ENCODE measurements at places on chromosomes 7 and 10.

- DNase-seq = no peak
These were observed 10.4 kb upstream of the OCM2 start for GRCh38 chr7:98000356-98000755.

DNA sequence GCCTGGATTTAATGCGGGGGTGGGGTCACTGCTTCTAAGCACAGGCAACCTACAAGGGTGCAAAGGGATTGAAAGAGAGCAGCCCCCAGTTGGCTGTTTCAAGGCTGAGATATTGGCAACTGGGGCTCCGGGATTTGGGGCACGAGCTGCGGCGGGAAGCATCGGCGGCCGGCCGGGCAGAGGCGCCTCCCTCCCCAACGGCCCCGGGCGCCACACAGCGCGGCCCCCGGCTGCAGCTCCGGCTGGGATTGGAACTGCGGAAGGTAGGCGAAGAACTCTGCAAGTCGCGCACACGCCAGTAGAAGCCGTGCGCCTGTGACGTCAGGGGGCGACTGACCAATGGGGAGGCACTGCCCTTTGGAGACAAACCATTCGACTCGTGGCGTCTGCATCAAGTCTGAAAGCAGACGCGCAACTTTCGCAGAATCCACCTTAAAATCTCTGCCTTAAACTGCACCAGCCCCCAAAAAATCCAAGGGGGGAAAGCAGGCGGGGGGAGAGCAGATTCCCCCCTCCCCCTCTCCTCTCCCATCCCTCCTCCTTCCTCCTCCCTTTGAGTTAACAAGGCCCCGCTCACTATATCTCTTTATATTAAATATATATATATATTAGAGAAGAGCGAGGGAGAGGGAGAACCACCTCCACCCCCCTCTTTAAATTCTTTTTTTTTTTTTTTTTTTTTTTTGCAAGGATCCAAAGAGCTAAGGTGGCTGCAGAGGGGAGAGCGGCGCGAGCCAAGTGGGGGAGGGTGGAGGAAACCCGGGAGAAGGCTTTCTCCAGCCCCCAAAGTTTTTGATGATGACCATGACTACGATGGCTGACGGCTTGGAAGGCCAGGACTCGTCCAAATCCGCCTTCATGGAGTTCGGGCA is at the start of gene DLX6:
Gene DLX6, plus strand, starts transcription at position 371 of the 872 bp plus-strand sequence. Its CDS starts 425 bp downstream, at position 796.
- DNase-seq = no peak

GRCh38 chr10:73863039-73863817 is 11.1 kb downstream of the CAMK2G start:
- no peak for DNase-seq

- DNase-seq = no peak
These were observed 63.6 kb upstream of the AGR3 start for GRCh38 chr7:16945372-16945771.

DNA sequence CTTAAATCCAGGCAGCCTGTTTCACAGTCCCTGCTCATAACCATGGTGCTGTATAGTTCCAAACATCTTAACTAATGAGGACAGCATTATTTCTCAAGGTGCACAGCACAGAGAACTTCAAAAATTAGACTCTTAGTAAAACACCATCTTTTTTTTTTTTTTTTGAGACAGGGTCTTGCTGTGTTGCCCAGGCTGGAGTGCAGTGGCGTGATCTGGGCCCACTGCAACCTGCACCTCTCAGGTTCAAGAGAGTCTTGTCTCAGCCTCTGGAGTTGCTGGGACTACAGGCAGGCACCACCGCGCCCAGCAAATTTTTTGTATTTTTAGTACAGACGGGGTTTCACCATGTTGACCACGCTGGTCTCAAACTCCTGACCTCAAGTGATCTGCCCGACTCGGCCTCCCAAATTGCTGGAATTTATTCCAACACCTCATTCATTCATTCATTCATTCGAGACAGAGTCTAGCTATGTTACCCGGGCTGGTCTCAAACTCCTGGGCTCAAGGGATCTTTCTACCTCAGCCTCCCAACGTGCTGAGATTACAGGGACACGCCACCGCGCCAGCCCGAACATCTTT is 507 bp upstream of the TMEM254 start:
- no peak for DNase-seq

GRCh38 chr10:86950349-86950748 is 7.1 kb downstream of the MMRN2 start:
- no peak for DNase-seq

GRCh38 chr7:157012113-157012547 is 1.7 kb upstream of the MNX1 start:
- DNase-seq = no peak

- DNase-seq = no peak
These were observed 19.6 kb upstream of the ASCC1 start for GRCh38 chr10:72235544-72236279.

DNA sequence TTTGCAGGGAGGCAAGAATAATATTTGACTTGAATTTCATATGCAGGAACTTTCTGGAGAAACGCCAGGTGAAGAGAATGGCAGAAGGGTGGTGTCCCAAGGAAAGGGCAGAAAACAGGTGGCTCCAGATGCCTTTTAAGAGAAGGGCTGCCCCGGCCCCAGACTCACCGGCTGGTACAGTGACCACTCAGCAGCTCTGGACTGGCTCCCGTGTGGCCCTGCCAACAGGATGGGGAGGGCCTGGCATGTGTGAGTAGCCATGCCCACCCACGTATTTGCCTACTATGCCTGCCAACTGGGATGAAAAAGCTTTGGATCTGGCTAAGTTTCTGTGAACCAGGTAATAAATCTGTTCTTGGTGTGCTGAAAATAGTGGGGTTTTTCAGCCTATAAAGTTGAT is 159.5 kb downstream of the PRKAG2 start:
- no peak for DNase-seq

DNA sequence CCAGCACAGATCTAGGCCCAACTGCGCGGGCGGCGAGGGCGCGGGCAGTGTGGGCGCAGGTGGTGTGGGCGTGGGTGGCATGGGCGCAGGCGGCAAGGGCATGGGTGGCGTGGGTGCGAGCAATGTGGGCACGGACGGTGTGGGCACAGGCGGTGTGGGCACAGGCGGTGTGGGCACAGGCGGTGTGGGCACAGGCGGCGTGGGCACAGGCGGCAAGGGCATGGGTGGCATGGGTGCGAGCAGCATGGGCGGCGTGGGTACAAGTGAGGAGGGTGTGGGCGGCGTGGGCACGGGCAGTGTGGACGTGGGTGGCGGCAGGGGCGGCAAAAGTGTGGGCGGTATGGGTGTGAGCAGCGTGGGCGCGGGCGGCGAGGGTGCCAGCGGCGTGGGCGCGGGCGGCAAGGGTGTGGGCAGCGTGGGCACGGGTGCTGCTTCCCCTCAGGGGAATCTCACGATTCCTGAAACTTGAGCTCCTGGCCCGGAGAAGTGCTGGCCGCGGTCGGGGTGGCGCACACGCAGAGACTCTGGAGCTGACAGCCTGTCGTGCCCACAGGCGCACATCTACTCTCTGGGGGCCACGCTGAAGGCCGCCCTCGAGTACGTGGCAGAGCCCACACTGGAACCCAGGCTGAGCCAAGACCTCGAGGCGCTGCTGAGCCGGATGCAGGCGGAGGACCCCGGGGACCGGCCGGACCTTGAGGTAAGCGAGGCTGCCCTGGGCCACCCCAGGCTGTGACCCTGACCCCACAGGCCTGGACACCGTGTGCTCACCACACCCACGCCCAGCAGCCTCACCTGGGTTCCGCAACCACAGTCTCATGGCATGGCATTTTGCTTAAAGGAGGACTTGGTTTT is 23.0 kb downstream of the KNDC1 start:
- DNase-seq = no peak

GRCh38 chr7:18565337-18565736 is 69.8 kb downstream of the HDAC9 start:
- DNase-seq = no peak

DNA sequence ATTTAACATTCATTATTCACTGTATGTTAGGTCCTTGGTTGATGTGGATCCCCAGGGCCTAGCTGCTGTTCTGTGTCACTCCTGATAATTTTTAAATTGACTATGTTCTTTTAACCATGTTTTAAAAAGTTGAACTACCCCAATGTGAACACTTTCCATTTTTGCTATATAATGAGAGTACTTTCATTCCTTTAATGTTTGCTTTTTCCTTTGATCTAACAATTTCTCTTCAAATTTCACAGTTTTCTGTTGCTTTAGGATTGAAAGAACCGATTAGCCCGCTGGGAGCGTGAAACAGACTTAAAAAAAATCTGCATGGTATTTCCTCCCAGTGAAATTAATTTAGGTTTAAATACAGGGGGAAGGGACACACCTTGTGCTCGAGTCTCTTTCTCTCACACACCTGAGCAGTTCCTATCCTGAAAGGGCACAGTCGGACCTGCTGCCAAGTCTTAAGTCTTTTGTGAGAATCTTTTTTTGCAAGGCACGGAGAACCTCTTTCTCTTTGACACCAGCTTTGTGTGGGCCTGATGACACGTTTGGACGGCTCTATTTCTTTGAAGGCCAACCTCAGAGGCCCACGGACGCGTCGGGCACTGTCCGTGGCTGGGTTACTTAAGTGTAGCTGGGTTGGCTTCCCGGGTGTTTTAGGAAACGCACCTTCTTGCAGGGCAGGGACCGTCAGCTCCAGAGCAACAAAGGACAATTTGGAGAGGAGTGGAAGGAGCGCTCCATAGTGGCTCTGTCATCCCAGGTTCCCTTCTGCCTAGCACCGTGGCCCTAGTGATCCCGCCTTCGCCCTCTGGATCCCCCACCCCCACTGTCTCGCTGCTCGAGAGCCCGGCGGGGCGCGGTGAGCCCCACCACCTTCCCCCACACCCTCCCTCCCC is 1.0 kb upstream of the CHN2 start:
- DNase-seq = no peak

DNA sequence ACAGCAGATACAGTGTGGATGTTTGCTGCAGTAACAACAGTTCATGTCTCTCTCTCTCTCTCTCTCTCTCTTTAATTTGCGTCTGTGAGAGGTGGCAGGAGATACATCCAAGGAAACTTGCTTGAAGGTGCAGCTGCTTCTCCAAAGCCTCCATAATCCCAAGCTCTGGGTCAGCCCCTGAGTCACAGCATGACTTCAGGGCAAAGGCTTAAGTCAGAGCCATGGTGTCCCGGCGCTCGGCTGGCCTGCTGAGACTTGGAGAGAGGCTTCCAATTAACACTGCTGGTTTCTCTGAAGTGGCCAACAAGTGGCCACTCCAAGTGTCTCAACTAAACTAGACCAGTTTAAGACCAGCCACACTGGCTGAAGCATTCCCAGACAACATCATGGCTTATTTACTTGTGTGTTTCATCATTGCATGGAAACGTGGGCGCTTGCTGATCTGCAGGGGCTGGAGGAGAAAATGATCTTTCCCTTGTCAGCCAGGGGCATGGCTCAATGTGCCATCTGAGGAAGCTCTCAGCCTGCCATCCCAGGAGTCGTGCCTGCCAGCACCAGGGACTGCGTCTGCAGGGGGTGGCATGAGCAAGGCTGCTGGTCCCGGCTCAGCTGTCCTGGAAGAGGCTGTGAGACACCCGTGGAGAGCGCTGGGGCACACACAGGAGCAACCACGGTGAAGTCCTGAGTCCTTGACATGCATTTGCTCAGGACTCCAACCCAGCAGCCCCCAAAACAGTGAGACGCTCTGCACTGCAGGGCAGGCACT is 254.2 kb downstream of the COBL start:
- no peak for DNase-seq

GRCh38 chr10:129864601-129865126 is 99.4 kb downstream of the EBF3 start:
- DNase-seq = no peak

DNA sequence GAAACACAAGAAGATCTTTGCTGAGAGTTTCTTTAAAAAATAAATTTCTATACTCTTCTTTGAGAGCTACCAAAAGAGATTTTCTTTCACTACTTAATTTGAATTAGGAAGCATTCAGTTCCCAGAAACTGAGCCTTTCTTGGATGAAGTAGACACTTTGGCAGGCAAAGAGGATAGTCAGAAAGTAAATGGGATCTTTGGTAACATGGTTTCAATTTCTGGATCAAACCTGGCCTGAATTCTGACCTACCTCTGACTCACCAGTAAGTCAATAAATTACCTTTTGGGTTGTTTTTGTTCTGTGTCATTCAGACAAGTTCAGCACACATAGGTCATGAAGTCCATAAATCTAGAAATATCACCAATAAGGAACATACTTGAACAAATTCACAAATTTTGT is 26.8 kb upstream of the CABCOCO1 start:
- DNase-seq = no peak

- no peak for DNase-seq
These were observed 7.4 kb downstream of the CPSF4 start for GRCh38 chr7:99446096-99446495.

Data from OCI-LY7 (cell line).